ENCODE measurements at places on chromosomes 13 and 19. TPM values are rescaled to one million over a fixed set of nuclear protein-coding genes. Genes with fewer than 3 reads are reported as not detected.

ZNF296 gene
- total RNA-seq, result 1.7 TPM

FCAR gene
- 5.5 TPM for total RNA-seq

MIA gene
- total RNA-seq, result not detected

ELSPBP1 gene
- total RNA-seq, result not detected

IGSF23 gene
- not detected for total RNA-seq

KLK2 gene
- not detected for total RNA-seq

DNA sequence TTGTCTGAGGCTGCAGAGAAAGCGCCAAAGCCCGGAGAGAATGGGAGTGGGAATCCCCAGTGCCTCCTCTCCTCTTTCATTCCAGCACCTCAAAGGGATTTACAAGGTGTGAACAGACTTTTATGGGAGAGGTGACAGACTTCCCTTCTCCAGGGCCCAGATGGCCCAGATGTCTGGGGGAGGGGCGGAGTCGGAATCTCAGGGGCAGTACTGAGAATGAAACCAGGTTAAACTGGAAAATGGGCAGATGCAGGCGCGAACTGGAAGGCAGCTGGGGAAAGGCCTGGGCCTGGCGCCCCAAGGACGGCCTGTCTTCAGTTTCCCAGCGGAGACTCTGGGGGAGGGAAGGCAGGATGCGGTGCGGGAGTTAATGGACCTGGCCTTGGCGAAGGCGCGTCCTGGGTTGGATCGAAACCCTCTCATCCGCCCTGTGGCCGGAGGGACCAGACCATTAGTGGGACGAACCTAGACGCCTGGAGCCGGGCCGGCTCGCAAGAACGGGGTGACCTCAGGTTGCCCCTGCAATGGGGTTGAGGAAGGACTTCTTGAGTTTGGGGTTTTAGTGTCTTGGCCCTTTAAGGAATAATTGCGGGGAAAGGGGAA is 592 bp upstream of the TRIP10 start:
- DNase-seq, result no peak

DNA sequence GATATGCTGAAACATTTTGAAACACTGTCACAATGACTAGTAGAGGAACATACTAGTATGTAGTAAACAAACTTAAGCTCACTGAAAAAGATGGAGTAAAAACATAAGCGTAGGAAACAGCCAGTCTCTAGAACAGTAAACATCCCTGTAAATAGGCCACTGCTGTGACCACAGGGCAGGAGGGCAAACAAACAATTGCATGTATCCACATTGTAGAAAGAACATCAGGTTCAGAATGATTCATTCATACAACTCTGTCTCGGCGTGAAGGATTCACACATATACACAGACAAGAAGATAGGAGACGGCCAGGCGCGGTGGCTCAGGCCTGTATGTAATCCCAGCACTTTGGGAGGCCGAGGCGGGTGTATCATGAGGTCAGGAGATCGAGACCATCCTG is 390.1 kb downstream of the IRS2 start:
- no peak for DNase-seq

DNA sequence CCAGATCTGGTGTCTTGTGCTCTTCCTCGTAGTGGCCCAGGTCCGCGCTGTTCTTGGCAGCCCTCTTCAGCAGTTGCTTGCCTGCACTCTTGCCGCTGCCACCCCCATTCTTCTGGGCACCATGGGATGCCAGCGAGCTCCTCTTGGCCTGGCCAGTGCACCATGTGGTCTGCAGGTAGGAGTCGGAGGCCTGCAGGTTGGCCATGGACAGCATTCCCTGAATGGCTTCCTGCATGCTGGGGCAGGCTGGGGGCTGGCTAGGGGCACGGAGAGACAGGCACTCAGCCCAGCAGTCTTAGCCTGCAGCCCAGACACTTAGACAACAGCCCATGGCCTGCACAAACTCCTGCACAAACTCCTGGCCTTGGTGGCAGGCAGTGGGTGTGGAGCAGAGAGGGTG is 234.9 kb downstream of the TUBA3C start:
- DNase-seq, result no peak

GRCh38 chr19:782878-783668 is 14.2 kb upstream of the PTBP1 start:
- DNase-seq, result no peak

DNA sequence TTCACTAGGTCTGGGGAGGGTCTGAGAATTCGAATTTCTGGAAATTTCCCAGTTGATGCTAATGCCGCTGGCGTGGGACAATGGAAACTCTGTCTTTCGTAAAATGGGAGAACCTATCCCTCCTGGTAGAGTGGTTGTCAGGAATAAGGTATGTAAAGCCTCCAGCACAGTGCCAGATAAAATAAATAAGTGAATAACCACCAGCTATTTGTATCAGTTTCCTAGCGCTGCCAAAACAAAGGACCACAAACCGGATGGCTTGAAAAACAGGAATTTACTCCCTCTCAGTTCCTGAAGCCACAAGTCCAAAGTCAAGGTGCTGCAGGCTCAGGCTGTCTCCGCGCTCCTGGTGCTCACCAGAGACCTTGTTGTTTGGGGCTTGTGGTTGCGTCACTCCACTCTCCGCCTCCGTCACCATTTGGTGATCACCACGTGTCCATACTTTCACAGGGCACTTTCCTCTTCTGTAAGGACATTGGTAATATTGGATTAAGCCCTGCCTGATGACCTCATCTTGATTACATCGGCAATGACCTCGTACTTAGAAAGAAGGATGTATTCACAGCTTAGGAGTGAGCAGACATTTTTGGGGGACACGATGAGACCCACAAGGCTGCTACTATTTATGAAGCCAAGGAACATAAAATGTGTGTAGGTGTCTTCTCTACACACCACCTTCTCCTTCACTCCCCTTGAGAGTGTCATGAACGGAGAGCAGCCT is 428.5 kb downstream of the IRS2 start:
- no peak for DNase-seq

GRCh38 chr13:110706570-110707372 is 855 bp upstream of the CARS2 start:
- DNase-seq, result no peak

DNA sequence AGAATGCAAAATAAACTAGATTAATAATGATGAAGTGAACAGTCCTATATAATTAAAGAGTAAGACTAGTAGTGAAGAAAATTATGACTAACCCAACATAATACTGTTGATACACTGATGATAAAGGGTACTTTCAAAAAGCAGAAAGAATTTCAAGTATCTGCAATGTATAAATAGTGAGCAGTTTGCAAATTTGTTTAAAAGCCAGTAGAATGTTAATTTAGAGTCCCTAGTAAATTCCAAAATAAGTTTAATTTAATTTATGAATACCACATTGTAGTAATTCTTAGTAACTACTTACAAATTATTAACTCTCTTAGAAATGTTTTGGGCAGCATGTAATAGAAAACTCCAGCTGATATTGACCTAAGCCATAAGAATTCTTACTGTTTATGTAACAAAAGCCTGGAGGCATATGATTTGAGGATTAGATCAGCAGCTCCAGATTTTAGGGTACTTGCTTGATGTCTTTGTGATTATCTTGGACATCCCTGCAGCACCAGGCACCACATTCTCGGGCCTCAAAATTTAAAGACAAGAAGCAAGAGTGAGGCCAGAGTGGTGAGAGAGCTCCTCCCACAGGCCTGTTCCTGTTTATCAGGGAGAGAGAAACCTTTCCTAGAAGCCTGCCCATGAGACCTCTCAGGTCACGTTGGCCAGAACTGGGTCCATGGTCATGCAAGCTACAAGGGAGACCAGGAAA is 67.6 kb upstream of the TDRD3 start:
- no peak for DNase-seq

GRCh38 chr19:55703790-55704215 is 28.8 kb downstream of the EPN1 start:
- DNase-seq, result no peak

DNA sequence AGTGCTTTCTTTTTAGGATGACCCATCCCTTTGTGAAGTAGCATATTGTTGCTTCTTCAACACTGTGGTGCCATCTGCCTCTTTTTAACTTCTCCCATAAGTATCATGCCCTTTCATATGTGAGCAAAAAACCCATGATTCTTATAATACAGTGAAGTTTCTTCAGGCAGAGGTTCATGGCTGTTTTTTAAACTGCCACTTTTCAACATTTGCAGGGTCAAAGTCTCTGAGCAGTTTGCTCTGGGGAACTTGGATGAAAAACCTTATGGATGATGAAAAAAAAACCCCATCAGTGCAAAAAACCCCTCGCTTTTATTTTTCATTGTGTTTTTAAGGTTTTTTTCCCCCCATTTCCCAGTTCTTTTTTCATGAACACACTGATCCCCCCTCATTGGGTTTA is 158.5 kb downstream of the LMO7 start:
- no peak for DNase-seq

DNA sequence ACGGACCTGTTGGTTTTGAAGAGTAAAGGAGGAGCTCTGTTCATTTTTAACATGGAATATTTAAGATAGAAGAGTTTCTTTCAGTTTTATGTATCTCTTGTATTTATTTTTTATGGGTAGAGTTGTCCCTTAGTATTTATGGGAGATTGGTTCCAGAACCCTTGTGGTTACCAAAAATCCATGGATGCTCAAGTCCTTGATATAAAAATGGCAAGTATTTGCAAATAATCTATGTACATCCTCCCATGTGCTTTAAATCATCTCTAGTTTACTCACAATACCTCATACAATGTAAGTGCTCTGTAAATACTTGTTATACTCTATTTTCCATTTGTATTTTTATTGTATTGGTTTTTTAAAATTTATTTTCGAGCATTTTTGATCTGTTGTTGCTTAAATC is 63.1 kb downstream of the TM9SF2 start:
- DNase-seq, result no peak

- DNase-seq, result no peak
These were observed 4.0 kb downstream of the COL5A3 start for GRCh38 chr19:10006335-10006708.

All from omental fat pad (tissue), 4 donors.